WTC11 (cell line): ENCODE measurements at places on chromosomes 11 and 22.

DNA sequence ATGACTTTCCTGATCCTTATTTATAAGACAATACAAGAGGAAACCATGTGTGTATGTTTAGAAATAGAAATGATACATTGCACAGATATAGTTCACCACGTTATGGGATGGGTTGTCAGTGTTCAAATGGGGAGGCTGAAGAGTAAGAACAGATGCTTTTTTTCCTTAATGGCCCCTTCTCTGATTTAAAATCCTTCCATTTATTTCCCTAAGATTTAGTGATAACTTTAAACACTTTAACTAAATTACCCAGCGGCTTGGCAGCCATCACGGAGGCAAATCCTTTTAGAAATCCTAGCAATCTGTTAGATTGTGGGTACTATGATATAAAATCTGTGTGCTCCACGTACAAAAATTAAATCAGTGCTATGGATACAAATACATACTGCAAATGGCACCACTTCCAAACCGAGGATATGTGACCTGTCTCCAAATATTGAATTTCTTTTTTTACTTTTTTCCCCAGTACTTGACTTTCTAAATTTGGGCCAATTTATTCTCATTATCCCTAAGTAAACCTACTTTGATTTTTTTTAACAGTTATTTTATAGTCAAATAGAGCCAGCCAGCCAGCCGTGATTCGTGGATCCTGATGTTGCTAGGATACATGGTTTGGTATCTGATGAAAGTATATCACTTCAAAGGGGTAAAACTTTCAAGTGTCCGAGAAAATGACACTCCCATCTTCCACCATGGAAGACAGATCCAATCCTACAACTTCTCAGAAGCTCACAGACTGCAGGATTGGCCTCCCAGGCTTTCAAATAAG is 46.1 kb downstream of the BDNF start:
- DNase-seq, result no peak

GRCh38 chr11:84924154-84924692 is 702.9 kb downstream of the DLG2 start:
- no peak for DNase-seq

DNA sequence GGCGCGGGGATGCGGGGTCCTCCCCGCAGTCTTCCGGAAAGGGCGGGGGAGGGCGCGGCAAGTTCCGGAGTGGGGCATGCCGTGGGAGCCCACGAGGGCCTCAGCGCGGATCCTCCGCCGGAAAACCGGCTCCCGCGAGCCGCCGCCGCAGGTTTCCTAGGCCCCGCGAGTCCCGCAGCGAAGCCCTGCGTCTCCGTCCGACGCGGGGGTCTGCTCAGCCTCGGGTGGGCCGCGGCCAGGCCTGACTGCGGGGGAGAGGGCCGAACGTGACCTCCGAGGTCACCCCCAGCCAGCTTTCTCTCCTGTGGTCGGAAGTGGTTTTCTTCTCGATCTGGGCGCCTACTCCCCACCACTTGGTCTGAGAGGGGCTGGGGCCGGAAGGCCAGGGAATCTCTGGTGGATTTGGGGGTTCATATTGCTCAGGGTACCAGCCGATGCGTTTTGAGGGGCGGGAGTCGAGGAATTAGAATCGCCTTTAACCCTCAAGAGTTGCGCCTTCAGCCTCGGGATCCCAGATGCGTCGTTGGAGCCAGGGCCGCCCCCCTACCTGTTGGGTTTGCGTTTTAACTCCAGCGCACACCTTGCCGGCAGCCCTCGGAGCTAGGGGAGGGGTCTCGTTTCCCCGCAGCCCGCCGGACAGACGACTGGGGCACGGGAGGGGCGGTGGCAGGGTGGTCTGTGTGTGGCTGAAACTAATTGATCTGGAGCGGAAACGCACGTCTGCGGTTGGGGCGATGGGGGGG is 3.6 kb upstream of the CCND1 start:
- peak; percentile 67 for DNase-seq

DNA sequence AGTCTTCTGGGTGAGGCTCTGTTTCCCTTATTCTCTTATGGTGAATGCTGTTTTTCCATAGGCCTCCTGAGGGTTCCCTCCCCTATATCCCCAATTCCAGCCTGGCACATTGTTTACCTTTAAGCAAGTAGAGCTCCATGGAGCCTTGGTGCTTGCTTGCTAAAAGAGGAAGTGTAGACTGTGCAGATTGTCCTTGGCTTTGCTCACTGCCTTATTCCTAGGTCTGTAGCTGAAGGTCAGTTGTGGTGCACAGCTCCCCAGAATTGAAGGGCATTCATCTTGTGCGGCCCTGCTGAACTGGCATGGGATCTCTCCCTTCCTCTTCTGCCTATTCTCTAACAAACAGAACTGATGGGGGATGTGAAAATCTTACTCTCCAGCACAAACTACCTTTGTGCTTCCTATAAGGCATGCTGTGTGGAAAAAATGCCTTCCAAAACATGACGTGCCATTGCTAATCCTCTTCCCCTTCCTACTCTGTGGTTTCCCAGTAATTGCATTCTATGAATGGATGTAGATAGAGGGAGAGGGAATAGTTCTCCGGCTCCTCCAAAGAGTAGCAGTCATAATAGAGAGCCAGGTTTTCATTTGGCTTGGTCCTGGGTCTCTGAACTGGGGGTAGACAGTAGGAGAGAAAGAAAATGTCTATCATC is 34.2 kb upstream of the PLET1 start:
- DNase-seq, result no peak

- no peak for DNase-seq
Measured at GRCh38 chr11:28592141-28592540, 484.0 kb downstream of the METTL15 start.

DNA sequence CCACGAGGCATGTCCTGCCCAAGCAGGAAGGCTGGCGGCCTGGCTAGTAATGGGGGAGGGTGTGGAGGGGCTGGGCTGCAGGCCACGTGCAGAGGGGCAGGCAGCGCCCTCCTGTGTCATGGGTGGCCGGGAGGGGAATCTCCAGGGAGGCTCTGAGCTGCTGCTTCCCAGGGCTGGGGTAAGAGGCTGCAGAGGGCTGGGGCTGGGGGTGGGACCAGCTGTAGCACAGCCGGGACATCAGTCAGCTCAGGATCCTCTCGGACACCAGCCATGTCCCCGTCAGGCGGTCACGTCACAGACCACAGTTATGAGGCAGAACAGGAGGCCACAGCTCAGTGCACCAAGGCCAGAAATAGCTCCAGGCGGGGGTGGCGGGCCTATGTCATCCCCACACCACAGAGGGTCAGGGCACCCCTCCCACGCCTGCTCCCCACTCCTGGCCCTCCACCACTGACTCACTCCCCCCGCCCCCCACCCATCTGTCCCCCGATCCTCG is 21.1 kb downstream of the RTN4R start:
- peak; percentile 30 for DNase-seq

DNA sequence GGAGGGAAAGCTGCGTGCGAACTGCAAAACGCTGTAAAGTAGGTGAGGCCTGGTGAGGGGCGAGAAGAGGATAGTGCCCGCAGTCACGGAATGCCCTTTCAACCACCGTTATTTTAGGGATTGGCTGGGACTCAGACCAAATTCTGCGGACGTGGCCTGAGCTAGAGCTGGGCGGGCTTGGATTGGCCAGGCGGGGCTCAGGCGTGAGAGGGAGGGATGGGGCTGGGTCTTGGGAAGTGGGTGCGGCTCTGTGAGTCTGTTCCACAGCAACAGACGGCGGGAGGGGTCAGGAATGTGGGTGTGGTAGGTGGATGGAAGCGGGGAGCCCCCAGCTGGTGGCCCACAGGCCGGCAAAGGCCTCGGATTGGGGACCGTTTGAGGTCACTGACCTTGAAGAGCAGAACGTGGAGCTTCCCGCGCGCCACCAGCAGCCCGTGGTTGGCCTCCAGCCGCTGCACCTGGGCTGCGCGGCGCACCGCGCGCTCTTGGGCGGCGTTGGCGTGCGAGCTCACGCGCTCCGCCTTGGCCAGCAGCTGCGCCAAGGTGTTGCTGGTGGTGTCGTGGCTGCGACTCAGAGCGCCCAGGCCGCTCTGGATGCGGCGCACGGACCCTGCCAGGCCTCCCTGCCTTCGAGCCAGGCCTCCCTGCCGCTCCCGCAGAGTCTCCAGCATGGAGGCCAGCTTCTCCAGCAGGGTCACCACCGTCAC is 444 bp downstream of the CAVIN3 start:
- peak; percentile 76 for DNase-seq

GRCh38 chr11:72228229-72228843 is 3.8 kb downstream of the INPPL1 start:
- DNase-seq, result no peak

GRCh38 chr11:69218271-69218682 is 62.5 kb downstream of the SMIM38 start:
- DNase-seq, result peak; percentile 1
